ENCODE measurements at places on chromosomes 2 and 18. TPM values are rescaled to one million over a fixed set of nuclear protein-coding genes. Genes with fewer than 3 reads are reported as not detected.

DNA sequence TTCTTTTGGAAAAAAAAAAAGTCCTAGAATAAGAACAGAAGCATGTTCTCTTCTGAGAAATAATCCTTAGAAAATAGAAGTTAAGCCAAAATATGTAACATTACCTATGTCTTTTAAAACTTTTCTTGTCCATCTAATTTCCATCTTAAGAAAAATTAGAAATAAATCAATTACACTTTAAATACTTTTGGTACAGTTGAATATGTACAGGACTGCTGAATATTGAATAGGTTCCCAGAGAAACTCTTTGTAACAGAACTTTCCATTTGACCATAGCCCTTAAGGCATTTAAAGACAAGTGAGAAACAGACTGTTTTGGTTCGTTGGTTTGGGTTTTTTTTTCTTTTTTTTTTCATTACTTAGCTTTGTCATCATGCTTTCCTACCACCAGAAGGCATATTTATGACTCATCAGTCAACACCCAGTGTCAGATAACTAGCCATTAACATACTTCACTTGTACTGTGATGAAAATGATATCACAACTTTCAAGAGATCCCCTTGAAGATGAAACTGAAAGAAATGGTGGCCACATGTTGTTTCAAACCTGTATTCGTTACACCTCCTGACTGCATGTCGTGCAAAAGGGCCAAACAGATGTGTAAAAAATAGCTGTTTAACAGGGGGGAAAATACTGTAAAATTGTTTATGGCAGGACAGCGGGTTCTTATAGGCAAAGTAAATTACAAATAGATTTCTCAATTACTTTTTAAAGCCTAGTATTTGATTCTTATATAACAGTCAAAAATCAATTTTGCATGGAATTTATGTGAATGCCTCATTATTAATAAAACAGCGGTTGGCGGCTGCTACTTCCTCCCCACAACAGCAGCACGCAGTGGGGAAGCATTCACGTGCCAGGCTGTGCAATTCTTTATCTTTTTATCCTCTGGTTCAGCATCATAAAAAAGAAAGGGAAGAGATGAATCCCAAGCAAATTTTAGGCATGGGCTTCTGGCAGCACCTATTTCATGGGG, 280.7 kb upstream of the HNRNPA3 start:
- no peak for DNase-seq

The COX5B gene
- total RNA-seq = 362 TPM

DNA sequence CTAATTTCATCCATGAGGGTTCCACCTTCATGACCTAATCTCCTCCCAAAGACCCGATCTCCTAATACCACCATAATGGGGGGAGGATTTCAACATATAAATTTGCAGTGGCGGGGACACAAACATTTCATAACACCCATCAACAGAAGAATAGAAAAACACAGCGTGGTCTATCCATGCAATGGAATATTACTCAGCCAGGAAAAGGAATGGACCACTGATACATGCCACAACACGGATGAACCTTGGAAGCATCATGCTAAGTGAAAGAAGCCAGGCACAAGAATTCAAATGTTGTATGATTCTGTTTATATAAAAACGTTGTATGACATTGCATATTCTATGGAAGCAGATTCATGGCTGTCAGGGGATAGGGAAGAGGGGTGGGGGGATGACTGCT, 2.7 kb downstream of the PRLH start:
- no peak for DNase-seq

DNA sequence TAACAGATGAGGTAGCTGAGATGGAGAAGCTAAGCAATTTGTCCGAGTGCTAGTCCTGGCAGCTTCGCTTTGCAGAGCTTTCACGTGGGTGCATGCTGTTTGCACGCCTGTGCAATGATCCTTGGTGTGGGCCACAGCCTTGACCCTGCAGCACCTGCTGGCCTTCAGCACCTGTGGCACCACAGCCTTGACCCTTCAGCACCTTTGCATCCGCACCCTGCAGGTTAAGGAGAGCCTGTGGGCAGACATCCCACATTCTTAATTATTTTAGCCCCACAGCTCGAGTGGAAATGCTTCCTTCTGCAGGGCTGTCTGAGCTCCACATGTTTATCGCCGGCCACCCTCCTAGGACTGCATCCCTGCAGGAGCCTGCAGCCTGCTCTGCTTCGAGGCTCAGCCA, 19.3 kb downstream of the NCK2 start:
- DNase-seq = no peak

DNA sequence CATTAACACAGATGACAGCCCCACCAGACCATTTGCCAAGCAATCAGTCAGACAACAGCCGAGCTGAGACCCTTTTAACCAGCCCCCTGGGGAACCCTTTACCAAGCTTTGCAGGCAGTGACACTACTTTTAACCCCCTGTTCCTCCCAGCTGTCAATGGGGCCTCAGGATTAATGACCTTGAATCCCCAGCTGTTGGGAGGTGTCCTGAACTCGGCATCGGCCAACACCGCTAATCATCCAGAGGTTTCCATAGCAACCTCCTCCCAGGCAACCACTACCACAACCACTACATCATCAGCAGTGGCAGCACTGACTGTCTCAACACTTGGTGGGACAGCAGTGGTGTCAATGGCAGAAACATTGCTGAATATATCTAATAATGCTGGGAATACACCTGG, 160.9 kb upstream of the EPC2 start:
- DNase-seq = no peak

GRCh38 chr2:150997066-150997465, 264.6 kb downstream of the RBM43 start:
- no peak for DNase-seq

The C2orf80 gene
- not detected for total RNA-seq
